Fibroblast of gingiva (primary cell): ENCODE measurements at places on chromosomes 4 and X.

- no peak for DNase-seq
Measured at GRCh38 chrX:131677655-131678628, 134.1 kb downstream of the OR13H1 start.

- no peak for DNase-seq
Measured at GRCh38 chr4:6869944-6870343, 39.7 kb upstream of the TBC1D14 start.

DNA sequence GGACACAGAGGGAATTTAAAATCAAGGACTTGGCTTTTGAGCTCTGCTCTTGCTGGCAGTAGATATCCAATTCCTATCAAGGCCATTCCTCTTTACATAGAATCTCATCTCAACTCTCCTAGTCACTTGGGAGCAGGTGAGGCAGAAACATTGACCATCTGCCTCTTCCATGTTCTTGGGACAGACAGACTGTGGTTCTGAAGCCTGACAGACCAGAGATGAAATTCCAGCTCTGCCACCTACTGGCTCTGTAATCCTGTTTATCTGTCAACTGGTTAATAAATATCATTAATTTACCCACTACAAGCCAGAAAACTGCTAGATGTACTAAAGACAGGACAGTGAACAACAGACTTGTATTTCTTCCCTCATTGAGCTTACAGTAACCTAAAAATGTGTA is 300.8 kb downstream of the ADGRL3 start:
- DNase-seq: no peak

- no peak for DNase-seq
Measured at GRCh38 chr4:31964685-31965084, 1244.5 kb downstream of the PCDH7 start.

GRCh38 chrX:49919617-49920016 is 2.8 kb upstream of the CLCN5 start:
- DNase-seq: peak; percentile 9

DNA sequence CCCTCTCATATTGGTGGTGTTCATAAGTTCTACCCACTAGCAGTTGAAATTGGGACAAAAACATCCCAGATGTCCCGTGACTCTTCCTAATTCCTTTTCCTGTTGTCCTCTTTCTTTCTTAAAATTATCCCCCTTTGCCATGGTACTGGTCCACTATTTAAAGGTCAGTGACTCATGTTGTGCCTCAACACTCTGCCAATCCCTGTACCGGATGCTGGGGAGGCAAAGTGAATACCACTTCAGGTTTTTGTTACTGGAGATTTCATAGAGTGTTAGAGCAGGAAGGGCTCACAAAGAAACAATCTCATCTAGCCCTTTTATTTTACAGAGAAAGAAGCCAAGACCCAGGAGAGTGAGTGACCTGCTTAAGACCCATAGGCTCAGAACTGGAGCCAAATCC is 24.6 kb downstream of the SEPTIN11 start:
- peak; percentile 49 for DNase-seq

DNA sequence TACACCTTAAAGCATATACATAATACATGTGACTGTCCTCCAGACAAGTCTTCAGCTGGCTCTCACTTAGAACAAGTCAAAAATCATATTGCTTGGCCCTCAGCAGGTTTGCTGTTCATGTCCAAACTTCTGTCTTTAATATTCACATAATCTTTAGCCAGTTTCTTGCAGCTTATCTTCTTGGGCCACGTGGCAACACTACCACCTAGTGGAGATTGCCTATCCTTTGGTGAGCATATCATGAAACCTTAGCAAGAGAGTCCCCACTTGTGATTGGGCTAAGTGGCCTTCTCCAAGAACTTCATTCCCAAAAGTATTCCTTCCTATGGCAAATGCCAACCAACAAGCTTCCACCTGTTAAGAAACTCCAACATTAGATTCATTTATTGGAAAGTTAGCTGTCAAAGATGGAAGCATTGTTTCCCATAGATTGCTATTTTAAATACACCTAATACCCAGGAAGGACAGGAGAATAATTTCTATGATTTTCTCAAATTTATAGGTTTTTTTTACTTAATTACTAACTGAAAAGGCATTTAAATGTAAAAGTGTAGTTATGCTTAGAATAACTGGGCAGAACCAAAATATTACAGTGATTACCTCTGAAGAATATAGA is 231.9 kb upstream of the INTU start:
- peak; percentile 83 for DNase-seq

- no peak for DNase-seq
Measured at GRCh38 chr4:133929531-133930239, 271.9 kb downstream of the PABPC4L start.

DNA sequence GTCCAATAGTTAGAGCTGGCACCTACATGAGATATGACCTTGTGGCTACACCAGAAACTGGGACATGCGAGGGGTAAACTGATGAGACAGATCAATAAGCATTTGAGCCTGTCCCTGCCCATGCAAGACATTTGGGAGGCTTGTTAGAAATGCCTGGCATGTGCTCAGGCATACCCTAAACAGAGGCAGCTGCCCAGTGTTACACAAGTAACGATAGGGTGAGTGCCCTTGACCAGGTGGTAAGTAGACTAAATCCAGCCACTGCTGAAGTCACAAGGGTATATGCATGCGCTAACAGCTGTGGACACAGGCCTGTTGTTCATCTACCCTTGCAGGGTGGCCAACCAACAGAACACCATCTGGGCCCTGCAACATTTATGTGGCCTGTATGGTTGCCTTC is 56.1 kb upstream of the CCDC149 start:
- no peak for DNase-seq

DNA sequence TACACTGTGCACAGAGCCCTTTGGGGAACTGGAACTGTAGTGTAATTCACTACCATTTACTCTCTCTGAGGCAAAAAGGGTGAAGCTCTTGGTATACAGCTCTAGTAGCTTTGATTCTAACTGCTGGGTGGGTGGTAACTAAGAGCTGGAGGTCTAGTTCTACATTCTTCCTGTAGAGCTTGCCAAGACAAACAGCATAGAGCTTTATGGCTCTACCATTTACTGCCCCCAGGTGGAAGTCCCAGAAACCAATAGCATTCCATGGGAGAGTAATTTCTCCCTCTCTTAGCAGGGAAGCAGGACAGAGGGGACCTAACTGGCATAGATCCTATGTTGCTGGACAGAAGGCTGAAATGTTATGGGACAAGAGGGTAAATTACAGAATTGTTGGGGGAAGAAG is 26.7 kb downstream of the HDAC8 start:
- DNase-seq: no peak

DNA sequence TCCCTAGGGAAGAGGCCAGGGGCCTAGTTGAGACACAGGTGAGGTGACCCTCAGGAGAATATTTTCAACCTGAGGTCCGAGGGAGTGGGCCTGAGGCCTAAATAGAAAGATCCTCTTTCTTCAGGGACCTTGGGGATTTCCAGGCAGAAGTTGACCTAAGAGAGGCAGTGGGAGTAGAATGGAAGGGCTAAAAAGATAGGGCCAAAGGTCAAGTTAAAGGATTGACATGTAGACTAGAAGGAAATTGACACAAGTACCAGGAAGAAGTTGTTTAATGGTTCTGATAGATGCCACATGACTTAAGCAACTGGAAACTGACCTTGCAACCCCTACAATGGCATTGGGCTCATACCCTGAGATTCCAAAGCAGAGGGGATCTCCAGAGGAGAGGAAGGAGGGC is 76.9 kb downstream of the SHROOM3 start:
- DNase-seq: no peak

DNA sequence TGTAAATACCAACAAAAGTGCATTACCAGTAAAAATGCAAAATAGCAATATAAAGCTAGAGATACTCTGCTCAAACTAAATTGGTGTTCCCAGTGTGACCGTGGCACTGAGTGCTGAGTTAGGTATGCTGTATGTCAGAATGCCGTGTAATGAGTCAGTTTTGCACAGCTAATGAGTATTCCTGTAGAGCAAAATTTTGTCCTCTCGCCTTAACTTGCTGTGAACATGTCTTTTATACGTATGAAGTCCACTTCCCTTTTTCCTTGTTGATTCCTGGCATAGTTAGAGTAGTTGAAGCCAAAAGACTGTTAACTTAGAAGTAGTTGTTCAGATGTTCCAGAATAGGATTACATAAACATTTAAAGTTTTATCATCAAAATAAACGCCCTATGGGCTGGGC is 11.5 kb downstream of the DCLK2 start:
- DNase-seq: no peak

DNA sequence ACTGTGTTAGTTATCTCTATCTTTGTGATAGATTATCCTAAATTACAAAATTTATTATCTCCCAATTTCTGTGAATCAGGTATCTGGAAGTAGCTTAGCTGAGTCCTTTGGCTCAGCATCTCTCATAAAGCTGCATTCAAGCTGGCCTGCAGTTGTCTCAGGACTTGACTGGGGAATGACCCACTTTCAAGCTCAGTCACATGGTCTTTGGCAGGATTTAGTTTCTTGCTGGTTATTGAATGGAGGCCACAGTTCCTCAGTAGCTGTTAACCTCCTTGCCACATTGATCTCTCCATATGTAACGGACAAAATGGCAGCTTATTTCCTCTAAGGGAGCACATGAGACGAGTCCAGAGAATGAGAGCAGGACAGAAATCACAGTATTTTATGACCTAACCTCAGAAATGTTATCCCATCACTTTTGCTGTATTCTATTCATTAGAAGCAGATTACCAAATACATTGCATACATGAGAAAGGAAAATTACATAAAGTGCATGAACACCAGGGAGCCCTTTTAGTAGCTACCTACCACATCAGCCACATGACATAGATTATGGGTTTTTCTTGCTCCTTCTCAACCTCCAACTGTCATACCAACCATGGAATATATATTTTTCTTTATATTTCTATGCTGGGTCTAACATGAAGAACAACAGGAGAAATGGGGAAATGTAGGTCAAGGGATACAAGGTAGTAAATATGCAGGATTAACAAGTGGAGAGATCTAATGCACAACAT is 730.1 kb downstream of the CCSER1 start:
- no peak for DNase-seq

DNA sequence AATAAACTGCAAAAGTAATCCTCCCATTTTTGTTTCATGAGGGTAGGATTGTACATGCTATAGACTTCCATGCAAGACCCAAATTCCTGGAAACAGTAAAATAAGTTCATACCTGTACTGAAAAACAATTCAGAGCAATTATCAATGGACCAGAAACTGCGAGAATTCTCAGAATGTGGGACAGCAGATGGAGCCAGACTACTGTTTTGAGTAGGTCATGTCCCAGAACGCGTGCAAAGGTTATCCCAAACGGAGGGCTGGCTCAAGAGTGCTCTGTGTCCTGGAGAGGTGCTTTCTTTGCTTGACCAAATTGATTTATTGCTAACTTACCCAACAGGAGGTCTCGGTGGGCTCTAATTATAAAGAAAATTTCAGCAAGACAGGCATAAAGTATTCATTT is 1.7 kb upstream of the MAGEH1 start:
- no peak for DNase-seq

DNA sequence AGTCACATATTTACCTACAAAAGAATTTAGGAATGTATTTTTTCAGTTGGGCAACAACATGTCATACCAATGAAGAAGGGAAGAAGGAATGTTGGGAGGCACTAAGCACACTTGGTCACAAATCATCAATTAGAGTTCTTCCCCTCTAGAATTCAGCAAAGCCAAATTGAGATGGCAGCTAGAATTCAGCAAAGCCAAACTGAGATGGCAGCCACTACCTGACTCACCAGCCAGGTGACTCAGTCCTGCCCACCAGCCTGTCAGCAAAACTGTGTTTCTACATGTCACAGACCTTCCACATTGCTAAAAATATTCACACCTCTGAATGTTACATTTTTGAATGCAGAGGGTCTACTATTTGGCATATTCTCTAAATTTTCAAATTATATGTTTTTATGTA is 63.2 kb upstream of the NOCT start:
- no peak for DNase-seq

- DNase-seq: no peak
Measured at GRCh38 chr4:44149282-44149681, 299.3 kb downstream of the KCTD8 start.

- no peak for DNase-seq
Measured at GRCh38 chr4:103634236-103634635, 85.5 kb downstream of the TACR3 start.

GRCh38 chrX:79065696-79066095 is 78.8 kb upstream of the GPR174 start:
- DNase-seq: no peak
